ENCODE measurements at places on chromosomes 4 and X. TPM values are rescaled to one million over a fixed set of nuclear protein-coding genes. Genes with fewer than 3 reads are reported as not detected.
A peak's percentile ranks its signal among the peaks of the same experiment; 100 is the strongest.

The DUSP21 gene
- not detected for polyA plus RNA-seq

The ZNF157 gene
- polyA plus RNA-seq, result 0.23 TPM

The EPHA5 gene
- polyA plus RNA-seq, result not detected

The SLC6A14 gene
- not detected for polyA plus RNA-seq

The SHOX gene
- polyA plus RNA-seq, result not detected

The PPP4R3C gene
- 0.02 TPM for polyA plus RNA-seq

The HOPX gene
- 0.08 TPM for polyA plus RNA-seq

The ZC4H2 gene
- polyA plus RNA-seq, result 21.2 TPM

DNA sequence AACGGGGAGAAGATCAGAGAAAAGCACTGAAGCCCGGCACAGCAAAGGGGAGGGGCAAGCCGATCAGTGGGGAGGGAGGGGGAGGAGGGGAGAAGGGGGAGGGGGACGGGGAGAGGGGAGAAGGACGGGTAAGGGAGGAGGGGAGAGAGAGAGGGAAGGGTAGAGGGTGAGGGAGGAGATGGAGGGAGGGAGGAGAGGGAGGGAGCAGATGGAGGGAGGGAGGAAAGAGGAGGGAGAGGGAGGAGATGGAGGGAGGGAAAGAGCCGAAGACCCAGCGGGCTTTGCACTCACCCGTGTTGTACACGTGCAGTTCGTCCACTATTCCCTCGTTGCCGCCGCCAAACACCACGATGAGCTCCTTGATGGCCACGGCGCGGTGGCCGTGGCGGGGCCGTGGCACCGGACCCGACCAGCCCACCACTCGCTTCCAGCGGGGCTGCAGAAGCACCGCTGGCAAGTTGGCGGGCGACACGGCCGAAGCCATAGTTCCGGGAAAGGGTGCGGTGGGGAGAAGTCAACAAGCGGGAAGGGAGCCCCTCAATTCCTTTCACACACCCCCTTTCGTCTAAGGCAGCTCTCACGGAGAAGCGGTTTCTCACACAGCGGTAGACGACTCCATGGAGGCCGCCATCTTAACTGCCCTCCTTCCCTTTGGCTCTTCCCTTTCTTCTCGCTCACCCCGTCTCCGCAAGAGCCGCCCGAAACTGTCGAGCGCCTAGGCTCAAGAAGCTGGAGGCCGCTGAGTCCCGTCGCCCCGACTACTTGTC, 1.1 kb downstream of the HCFC1 start:
- DNase-seq, result peak; percentile 77

DNA sequence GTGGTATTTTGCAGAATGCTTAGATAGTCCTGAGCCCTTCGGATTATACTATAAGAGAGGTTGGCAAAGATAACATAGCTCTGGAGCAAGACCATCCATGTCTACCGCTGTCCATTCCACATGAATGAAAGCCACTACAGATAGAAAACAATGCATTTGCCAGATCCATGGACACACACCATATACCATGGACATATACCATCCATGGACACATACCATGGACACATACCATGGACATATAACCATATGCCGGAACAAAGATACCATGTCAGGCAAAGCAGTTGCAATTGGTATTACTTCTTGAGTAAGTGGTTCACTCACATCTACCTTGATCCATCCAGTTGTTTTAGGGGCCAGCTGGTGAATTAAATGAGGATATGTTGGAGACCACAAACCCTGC, 53.2 kb upstream of the ATP6AP2 start:
- no peak for DNase-seq

DNA sequence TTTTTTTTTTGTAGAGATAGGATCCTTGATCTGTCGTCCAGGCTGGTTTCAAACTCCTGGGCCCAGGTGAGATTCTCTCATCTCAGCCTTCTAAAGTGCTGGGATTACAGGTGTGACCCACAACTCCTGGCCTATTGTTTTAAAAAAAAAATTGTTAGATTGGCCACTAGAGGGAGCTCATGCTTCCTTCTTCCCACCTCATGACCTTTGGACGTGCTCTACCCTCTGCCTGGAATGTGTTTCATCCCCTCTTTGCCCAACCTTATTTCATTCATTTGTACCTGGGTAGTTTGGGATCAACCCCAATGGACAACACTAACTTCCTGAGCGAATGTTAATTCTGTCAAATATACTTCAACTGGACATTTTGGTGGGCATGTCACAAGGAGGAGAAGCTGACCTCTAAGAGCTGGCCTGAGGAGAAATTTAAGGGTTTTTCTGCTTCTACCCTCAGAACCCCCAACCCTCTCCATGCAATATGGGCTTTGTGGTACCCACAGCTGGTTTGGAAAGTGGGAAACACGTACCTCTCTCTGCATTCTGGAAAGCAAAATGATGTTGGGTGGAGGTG, 6.4 kb downstream of the PPEF2 start:
- DNase-seq, result peak; percentile 50

DNA sequence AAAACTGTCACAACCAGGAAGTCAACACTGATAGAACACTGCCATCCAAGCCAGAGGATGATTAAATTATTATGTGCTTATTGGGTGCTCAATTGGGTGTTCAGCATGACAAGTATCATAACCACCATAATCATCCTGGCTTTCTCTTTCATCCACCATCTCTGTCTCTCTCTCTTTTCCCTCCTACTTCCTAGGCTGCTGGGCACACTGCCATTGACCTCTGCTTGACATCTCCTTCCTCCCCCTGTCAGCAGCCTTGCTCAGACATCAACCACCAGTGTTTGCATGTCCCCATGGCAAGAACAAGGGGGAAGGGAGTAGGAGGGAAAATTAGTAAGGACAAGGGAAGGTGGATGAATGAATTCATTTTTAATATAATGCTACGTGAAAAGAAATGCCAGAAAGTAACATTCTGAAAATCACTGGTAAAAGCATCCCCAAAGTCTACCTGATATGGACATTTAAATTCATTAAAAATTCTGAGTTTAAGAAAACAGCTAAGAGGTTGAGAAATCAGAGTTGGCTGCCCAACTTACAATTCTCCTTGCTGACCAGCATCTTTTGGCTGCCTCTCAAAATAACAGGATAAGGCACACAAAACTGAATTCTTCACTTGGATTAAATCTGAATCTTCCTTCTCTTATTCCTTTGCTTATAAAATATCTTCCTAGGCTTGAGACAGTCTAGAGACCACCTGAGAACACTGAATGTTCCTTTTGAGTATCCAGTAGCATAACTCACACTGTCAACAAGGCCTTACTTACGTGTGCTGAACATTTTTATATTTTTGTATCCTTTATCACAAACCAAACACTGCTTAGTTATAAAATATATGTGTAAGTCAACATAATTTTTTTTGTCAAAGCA, 48.5 kb downstream of the SNCA start:
- no peak for DNase-seq

DNA sequence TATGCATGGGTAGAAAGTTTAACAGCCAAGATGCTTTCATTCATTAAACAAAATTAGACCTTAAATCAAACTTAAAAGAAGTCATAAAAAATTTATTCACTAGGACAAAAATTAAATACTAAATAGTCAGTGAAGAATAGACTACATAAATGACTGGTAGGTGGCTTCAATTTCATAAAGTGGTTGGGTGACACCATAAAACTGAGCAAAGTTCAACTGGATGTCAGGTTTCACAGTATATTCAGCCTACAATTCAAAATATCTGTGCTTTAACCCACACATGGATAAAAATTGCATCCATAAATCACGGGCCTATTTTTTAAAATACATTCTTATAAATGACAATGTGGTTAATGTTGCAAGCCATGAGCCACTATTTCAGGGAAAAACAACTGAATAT, 582.3 kb downstream of the IL15 start:
- no peak for DNase-seq

DNA sequence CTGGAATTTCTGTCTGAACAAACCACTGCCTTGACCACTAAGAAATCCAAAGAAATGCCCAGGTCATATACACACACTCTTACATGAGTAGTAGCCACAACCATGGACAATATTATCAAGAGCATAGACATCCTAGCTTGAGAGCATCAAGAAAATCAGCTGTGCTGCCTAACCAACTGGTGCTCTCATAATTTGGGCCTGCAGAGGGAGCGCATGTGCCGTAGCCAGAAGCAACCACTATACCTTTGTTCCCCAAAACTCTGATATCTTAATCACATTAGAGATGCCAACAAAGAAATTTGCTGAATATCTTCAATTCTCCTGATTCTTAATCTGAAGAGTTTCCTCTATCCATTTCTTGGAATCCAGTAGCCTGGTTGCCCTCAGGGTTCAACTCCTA, 163.6 kb downstream of the ZNF674 start:
- no peak for DNase-seq

DNA sequence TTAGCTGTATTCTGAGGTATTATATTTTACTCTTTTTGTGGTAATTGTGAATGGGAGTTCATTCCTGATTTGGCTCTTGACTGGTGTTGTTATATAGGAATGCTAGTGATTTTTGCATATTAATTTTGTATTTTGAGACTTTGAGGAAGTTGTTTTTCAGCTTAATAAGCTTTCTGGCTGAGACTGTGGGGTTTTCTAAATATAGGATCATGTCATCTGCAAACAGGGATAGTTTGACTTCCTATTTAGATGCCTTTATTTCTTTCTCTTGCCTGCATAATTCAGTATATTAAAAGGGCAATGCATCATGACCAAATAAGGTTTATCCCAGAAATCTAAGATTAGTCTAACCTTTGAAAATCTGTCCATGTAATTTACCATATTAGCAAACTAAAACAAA, 44.7 kb upstream of the EPGN start:
- no peak for DNase-seq

- DNase-seq, result no peak
Observed at GRCh38 chrX:24002792-24003191, 24.2 kb downstream of the KLHL15 start.

DNA sequence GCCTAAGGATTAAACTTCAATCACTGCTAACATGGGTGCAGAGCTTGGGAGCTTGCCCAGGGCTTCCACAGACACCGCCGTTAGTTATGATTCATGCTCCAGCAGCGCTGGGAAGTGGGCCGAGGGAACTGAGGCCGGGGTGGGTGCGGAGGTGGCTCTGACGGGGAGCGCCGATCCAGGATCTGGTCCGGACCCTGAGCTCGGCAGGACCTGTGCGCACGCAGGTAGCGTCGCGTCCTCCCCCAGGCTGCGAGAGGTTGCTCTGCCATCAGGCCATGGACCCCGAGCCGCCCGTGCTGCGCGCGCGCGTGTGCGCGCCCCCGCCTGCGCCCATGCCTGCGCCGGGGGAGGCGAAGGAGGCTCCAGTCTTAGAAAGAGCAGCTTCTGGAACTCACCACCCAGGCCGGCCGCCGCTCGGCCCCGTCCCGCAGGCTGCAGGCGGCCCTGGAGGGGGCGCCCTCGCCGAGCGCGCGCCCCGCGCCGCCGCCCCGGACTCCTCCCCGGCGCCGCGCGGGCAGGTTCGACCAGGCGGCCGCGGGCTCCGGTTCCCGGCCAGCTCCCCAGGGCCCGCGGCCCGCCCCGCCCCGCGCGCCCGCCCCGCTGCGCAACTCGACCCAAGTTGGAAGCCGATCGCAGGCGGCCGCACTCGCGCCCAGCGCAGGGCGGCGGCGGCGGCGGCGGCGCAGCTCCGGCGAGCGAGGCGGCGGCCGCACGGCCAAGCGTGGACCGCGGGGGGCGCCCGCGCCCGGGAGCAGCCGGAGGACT, 732 bp upstream of the ADRA2C start:
- DNase-seq, result peak; percentile 91

- DNase-seq, result no peak
Observed at GRCh38 chrX:43909141-43909540, 26.9 kb upstream of the MAOB start.

DNA sequence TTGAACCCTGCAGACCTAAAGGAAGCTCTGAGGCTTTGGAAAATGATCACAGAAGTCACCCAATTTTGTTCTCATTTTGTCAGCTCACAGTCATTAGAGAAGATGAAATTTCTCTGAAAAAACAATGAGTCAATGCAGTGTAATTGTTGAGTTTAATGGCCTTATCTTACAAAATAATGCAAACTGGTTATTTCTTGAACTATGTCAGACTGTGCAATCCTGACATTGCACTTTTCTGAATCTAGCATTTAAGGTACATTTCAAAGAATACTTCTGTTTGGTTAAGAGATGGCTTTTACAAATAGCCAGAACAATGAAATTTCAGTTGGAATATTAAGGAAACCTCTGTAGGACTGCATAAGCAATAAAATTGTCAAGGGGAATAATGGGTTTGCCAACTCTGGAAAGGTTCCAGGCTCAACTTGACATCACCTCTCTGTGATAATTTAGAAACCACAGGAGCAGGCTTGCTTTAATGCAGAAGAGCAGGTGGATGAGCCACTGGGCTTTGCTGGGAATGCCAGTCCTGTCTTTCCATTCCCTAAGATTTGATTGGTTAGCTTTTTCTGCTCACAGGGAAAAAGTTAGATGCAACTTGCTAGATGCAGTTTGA, 222.8 kb downstream of the FRMPD4 start:
- DNase-seq, result no peak

GRCh38 chr4:10582059-10582686, 102.4 kb downstream of the CLNK start:
- DNase-seq, result peak; percentile 27

DNA sequence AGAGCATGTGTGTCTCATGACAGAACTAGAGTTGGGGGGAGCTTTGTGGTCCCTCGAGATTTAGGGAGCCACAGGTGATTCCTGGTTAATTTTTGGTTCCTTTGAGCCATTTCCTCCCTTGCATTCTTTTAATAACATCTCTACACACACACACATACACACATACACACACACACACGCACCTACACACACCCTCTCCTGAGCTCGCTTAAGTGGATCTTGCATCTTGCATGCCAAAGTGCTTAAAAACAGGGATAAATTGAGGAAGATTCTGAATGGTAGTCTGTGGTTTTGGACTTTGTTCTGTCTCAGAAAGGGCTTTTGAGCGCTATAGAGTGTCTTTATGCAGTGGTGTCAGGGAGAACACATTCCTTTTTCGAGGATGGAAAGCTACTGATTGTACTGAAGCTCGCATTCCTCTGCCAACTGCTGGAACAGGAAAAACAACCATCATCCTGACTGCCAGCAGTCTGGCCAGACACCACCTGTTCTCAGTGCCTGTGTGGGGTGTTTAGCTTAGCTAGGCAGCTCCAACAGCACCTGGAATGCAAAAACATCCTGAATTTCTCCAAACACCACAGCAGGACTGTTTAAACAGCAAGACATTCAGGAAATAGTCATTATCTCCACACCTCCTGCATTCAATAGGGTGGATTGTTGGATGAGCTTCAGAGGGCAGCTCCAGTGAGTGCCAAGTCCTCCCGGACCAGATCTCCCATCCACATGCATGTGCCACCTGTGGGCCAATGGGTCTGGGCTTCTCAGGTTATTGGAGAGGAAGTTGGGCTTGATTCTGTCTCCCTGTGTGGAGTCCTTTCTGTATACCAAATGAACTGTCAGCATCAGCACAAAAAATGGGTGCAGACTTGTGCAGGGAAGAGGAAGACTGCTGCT, 21.9 kb upstream of the IGFBP7 start:
- DNase-seq, result no peak

GRCh38 chr4:173153445-173153844, 15.2 kb upstream of the GALNT7 start:
- DNase-seq, result no peak

GRCh38 chr4:170374770-170375169, 285.0 kb upstream of the AADAT start:
- DNase-seq, result peak; percentile 24

DNA sequence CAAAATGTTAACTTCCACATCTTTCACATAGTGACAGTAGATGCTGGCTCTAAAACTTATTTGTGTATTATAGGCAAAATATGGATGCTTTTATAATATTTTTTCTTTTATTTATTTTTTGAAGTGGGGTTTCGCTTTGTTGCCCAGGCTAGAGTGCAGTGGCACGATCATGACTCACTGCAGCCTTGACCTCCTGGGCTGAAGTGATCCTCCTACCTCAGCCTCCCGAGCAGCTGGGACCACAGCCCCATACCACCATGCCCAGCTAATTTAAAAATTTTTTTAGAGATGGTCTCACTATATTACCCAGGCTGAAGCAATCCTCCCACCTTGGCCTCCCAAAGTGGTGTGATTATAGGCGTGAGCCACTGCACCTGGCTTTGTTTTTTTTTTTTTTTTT, 48.6 kb downstream of the ZFX start:
- no peak for DNase-seq

Data from SK-N-SH (cell line).